ENCODE measurements at places on chromosomes 1 and 21.

DNA sequence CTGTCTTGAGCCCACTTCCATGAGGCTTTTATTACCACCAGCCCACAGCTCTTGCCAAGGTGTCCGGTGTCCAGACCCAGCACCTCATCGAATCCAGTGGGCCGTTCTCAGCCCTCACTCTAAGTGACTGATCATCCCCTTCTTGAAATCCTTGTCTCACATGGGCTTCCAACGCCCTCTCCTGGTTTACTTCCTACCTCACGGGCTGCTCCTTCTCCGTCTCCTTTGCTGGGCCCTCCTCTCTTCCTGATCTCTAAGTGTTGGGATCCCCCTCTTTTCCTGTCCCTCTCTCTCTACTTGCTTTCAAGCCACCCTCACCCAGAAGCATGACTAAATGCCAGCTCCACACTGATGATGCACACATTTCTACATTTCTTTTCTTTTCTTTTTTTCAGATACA is 9.0 kb upstream of the RHBG start:
- no peak for DNase-seq

- DNase-seq: no peak
These were observed 134.2 kb downstream of the TLR5 start for GRCh38 chr1:223008808-223009207.

- no peak for DNase-seq
These were observed 68.6 kb downstream of the SPAG17 start for GRCh38 chr1:118116401-118116800.

DNA sequence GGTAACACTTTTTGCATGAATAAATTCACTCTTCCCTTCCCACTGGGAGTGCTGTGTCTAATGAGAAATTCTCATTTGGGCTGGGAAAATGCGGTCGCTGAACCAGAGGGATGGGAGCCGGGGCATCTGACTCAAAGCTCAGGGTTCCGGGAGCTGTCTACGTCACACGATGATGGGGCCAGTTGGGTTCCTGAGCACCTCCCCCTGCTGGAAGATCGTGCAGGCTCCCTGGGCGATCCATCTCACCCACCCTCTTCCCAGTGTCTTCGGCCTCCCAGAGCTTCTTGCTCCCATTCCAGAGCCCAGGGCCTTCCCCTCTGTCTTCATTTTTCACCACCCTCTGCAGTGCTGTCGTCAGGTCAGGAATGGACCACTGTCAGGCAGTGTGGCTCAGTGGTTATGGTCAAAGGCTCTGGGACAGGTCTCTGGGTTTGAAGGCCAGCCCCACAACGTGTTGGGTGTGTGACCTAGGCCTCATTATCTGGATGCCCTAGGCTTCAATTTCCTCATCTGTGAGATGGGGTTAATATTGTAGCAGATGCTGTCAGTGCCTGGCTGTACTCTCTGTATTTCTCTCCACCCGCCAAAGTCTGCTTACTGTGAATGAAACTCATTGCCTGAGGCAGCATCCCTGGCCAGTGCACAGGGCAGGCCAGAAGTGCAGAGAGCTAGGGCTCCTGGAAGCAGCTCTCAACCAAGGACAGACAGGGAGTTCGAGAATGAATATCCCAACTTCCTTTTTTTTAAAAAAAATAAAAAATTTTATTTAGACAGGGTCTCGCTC is 31.8 kb downstream of the IGSF21 start:
- no peak for DNase-seq

DNA sequence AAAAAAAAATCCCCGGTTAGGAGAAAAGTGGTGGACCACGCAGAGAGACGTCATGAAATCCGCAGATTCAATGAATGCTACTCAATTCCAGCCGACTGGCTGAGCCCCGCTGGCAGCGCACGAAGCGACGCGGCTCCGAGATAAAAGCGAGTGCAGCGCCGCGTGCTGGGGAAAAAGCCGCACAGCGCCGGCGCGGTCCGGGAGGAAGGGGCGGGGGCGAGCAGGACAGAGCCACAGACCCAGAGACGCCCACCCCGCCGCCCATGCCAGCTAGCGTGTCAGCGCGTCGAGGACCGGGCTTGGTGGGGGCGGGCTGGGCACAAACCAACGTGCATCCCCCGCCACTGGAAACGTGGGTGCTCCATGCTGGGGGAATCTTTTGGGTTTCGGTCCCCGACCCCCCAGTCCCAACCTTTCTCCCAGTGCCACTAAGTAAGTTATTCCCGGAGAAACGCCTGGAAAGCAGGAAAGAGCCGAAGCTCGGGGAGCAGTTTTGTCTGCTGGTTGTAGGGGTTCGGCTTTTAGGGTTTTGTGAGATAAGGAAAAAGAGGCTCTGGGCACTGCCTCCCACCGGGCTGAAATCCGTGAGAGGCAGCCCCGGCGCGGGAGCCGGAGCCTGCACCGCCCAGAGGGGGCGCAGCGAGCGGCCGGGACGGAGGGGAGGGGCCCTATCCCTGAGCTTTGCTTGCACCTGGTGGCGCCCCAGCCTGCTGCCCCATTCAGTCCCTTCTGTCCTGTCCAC is at the start of gene KCNJ6:
Gene KCNJ6, minus strand, starts transcription at position 148 of the 742 bp plus-strand sequence. CDS start 75,775 bp downstream, outside the sequence.
- no peak for DNase-seq

DNA sequence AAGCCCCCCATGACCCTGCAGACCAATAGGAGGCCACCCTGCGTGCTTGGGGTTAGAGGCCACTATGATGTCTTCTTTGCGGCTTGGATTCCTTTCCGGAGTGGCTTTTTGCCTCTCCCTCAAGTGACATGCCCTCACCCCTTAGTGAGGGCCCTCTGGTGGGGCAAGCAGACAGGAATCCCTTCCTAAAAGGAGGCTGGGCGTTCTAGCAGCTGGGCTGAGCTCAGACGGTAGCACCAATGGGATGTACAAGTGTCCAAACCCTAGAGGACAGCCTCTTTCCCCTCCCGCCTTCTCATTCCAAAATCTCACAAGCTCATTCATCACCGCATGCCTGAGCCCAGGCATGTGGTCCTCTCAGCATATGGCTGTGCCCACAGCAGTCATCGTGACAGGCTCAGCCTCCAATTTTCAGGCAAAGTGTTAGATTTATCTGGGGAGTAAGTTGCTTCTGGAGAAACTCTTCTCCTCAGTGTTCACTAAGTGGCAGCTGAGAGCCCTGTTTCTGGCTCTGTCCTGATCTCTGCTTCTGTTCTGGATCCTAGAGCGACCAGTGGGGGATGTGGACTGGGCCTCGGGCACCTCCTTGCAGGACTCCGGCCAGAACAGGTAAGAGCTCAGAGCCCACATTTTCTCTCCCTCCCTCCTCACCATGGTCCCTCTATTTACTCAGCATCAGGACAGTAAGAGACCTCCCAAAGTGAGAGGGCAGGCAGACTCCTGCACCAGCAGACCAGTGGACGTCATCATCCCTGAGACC is 4.8 kb downstream of the KIAA1614 start:
- no peak for DNase-seq

- DNase-seq: no peak
These were observed 13.8 kb downstream of the PLA2G4A start for GRCh38 chr1:186842547-186842946.

GRCh38 chr1:87834941-87835340 is 506.3 kb downstream of the LMO4 start:
- no peak for DNase-seq

DNA sequence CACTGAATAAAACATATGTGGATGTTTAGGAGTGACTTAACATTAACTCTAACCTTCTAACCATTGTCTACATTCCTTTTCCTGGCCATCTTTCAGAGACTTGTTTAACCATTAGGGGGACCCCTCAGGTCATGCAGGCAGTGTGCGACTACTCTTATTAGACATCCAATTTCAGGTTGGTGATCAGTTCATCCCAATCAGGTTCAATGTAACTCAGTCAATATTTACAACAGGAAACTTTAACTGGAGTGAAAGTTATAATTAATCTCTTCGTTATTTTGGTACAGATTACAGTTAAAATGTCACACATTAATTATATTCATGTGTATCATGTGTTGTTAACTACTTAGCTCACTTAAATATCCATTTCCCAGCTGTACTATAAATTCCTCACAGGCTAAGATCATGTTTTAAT is 68.8 kb upstream of the RGS1 start:
- DNase-seq: no peak

GRCh38 chr1:111551623-111552411 is 48.4 kb upstream of the ADORA3 start:
- no peak for DNase-seq

DNA sequence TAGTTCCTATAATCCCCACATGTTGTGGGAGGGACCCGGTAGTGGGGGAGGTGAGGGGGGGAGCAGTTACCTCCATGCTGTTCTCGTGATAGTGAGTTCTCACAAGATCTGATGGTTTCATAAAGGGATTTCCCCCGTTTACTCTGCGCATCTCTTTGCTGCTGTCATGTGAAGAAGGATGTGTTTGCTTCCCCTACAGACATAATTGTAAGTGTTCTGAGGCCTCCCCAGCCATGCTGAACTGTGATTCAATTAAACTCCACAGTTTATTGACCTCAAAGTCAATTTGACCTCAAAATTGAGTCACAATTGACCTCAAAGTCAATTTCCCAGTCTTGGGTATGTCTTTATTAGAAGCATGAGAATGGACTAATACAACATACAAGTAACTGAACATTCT is 19.7 kb downstream of the DPH5 start:
- no peak for DNase-seq

DNA sequence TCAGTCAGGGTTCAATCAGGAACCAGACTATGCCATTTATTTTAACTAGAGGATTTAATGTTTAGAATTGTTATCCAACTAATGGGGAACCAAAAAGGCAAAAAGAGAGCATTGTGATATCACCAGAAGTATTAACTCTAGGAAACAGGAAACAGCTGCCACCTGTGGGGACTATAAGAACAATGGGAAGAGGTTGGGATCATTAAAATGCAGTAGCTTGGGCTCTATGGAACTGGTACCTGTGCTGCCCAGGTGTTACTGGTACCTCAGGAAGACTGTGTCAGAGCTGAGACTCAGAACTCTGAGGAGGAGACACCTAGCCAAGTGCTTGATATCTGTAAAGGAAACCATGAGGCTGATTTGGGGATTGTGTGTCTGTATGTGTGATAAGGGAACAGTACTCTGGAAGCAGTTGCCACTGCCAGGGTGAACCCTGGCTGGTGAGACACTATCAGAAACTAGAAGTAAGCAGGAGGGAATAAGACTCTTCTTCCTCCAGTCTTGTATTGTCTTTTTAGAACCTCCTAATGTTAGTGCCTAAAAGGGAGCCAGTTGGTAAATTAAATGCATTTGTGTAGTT is 49.4 kb downstream of the MAN1A2 start:
- no peak for DNase-seq

DNA sequence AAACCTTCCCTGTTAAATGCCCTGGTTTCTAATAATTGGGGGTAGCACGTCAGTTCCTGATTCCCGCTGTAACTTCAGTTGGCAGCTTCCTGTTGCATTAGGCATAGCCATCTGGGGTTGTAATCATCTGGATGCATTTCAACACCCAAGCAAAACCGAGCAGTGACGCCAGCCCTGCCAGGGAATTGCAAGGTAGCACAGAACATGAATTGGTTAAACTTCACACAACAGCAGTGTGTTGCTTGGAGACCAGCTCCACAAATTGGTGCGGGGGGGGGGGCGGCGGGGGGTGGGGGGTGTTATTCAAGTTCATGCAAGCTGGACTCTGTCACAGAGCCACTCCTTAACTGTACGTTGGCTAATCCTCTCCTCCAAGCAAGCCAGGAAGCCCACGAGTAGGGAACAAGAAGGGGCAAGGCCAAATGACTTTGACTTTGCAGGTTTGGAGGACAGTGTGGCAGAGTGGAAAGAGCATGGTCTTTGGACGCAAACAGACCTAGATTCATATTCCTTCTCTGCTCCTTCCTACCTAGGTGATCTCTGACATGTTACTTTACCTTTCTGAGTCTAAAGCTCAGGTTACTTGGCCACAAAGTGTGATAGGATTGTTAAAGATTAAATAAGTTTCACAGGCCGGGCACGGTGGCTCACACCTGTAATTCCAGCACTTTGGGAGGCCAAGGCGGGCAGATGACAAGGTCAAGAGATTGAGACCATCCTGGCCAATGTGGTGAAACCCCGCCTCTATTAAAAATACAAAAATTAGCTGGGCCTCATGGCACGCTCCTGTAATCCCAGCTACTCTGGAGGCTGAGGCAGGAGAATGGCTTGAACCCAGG is 4.7 kb downstream of the LAX1 start:
- DNase-seq: no peak

DNA sequence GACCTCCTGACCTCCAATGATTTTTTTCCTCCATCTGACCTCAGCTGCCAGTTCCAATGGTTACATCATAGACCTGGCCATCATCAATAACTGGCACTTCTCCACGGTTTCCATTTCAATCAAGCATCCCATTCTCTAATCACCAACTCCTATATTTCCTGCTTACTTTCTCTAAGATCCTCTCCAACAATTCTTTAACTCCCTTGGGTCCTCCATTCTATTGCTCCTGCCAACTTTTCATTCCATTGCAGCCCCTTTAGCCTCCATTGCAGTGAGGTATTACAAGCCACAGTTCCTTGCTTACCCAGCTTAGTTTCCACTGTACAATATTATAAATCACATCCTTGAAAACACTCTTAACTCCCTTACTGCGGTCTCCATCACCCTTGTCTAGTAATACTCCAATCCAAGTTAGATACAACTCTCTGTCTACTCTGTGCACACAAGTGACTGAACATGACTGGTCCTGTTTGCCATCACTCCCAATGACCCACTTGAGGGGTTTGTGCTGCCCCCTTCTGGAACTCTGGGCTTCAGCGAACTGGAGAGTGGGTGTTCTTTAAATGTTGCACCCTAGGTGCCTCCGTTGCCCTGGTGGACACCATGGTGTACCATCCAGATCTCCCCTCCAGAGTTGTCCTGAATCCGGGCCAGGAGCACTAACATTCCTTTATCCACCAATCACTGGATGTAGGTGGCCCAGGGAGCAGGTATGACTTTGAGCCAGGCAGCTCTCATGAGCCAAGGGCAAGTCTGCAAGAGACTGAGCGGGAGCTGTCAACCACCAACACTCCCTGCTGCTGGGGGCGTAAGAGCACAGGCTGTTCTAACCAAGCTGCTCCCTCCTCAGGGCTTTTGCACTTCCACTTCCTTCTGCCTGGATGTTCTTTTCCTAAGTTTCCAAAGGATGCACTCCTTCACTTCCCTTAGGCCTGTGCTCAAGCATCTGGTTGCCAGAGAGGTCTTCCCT is 3.7 kb upstream of the FNDC7 start:
- peak; percentile 76 for DNase-seq

DNA sequence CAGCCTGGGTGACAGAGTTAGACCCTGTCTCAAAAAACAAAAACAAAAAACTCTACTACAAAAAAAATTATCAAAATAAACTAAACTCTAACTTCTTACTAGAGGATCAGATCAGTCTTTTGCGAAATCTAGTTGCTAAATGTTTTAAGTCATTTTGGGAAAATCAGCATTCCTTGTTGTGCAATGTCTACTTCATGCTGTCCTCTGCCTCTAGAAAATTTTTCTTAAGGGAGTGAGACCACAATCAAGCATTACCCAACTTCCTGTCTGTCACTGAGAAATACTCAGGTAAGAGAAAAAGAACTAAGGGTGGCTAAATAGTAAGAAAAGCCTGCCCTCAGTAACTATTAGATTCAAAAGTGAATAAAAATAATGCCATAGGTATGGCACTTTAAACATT is 67.2 kb upstream of the FOXD3 start:
- no peak for DNase-seq

- peak; percentile 61 for DNase-seq
These were observed at the start of gene RXRG for GRCh38 chr1:165444897-165445370. Gene RXRG (minus strand): TSS chr1:165445126. CDS start chr1:165444893, 233 bp downstream.

GRCh38 chr1:53187401-53187800 is 9.2 kb upstream of the CPT2 start:
- no peak for DNase-seq

Measured in activated CD8-positive, alpha-beta memory T cell treated with anti-CD3 and anti-CD28 coated beads for 24 hours (primary cell).